Epithelial cell of esophagus (primary cell): ENCODE measurements at places on chromosomes 4 and X.
A peak's percentile ranks its signal among the peaks of the same experiment; 100 is the strongest.

DNA sequence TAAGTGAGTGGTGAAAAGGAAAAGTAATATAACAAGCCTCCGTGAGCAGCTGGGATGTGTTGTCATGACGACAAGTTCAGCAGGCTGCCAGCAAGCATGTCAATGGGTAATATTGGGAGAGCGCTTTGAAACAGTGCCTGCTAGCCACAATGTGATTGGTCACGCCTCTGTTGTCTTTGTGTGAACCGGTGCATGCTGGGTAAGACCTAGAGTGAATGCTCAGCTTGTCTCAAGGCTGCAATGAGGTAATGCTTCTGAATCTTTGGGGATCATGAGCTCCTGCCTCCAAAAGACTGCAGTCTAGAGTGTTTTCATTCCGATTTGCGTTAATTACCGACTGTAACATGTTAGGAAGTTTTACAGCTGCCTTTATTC, 54.9 kb downstream of the STOX2 start:
- peak; percentile 26 for DNase-seq

GRCh38 chrX:134173541-134174272, 63.3 kb upstream of the CCDC160 start:
- no peak for DNase-seq

DNA sequence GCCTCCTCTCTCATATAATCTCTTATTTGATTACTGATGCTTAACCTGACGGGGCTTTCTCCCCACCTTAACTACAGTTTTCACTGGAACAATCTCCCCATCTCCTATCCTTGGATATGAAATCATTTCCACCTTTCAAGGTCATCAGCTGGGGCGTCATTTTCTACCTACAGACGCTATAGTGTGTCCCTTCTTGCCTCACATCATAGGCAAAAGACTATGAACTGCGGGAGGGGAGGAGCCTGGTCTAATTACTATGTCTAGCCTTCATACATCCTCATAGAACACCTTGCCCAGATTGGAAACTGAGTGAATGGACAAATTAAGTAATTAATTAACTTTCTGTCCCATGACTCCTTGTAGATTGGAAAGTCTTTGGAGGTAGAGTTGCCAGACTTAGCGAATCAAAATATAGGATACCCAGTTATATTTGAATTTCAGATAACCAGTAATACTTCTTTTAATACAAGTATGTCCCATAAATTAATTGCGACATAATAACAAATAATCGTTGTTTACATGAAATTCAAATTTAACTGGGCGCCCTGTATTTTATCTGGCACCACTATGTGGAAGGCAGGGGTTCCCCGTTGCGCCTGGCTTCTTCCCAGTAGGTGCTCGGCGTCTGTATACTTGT, 752 bp upstream of the ATP6AP2 start:
- peak; percentile 2 for DNase-seq

DNA sequence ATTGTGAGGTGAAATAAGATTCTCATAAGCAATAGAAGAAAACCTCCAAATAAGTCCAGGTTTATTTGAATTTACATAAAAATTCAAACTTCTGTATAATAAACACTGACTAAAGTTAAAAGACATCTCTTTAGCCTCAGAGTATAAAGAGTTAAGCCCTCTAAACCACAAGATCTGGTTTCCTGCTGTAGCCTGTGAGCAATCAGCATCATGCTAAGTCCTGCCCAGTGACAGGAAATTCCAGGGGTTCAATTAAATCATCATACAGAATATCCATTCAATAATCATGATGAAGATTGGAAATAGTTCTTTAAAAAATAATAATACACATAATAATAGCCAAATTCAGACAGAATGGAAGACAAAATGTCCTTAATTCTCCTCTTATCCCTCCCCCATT, 139.2 kb upstream of the DGKK start:
- DNase-seq: peak; percentile 56

- no peak for DNase-seq
Measured at GRCh38 chr4:85732124-85732523, 257.2 kb downstream of the ARHGAP24 start.

DNA sequence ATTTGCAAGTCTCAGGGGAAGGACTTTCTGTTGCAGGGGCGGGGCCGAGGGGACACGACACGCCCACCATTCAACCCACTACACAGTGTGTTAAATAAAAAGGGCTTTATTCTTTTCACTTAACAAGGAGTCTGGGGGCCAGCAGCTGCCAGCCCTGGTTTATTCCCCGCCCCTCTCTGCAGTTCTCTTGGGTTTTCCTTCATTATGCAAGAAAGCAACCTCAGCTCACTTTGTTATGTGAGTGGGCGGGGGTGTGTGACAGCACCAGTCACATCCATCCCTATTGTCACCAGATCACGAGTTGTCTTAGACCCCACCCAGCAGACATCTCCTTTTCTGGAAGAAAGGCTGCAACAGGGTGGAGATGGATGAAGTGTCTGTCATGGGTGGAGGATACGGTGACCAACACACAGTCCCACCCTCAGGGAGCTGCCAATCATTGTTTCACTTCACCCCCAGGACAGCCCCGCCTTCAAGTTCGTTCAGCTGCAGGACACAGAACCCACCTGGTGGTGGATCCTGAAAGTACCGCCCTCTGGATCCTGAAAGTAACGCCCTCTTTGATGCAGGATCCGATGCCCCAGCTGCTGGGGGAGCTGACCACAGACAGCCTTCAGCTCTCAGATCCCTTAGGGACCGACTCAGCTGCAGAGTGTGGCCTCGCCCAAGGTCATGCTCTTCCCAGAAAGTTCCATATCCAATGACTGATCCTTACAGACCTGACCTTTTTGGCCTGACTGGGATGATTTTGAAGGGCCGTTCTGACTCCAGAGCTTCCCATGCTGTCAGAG, 79.6 kb downstream of the SMIM20 start:
- no peak for DNase-seq

- no peak for DNase-seq
Measured at GRCh38 chr4:151152028-151152427, 52.6 kb downstream of the RPS3A start.

DNA sequence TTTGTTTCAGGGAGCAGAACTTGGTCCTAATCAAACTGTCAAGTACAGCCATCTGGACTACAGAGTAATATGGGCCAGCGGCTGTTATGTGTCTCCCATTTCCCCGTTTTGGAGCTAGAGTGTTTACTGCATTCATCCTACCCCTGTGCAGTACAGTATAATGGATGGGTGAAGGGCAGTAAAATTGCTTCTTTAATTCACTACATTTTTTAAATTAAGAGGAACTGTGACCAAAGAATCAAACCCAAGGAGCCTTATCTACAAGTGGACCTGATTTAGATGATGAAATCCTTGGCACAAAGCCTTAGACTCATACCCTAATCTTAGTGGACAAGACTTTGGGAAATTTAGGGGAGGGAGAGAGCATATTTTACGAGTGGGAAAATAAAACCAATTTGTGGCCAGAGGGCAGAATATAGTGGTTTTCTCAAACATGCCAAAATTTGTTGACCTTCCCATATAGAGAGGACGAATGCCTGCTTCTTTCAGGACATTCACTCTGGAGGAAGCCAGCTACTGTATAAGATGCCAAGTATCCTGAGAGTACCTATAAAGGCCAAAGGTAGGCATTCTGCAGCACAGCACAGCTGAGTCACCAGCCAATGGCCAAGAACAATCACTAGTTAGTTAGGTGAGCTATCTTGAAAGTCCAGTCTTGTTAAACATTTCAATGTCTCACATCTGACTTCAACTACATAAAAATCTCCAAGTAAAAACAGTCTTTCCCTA, 253.8 kb upstream of the KCNIP4 start:
- DNase-seq: peak; percentile 50
